Ammon's horn (tissue), 1 donor: ENCODE measurements at places on chromosomes 12 and 14.

DNA sequence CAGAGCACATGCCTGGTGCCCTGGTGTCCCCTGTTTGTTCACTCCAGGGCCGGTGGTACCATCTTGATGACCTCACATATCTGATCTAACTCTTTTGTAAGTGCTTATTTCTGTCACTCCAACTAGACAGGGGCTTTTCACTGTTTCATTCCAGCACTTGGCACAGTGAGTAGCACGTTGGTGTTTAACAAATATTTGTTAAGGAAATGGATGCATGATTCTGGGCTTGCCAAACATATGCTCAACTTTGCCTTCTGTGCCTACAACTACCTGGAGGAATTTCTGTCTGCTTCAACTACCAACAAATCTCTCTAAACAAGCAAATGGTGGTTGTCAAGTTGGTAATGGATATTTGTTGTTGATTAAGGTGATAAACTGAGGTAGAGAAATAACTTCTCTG is 31.6 kb downstream of the PDE6H start:
- no peak for DNase-seq

- DNase-seq = no peak
These were observed 113.1 kb downstream of the TTC6 start for GRCh38 chr14:37708481-37708880.

DNA sequence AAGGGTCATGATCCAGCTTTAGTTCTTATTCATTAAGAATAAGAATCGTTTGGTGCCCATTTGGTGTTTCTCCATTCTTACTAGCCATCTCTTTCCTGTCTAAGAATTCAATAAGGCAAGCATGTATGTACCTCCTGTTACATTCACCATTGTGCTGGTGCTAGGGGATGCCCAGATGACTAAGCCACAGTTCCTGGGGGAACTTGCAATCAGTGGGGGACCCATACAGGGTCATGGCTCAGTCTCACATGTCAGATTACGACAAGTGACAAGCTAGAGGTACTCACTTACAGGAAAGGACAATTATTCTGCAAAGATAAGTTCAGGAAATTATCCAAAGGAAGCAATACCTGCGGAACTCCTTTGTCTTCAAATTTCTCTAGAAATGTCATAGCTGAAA is 125.4 kb downstream of the STXBP6 start:
- no peak for DNase-seq

DNA sequence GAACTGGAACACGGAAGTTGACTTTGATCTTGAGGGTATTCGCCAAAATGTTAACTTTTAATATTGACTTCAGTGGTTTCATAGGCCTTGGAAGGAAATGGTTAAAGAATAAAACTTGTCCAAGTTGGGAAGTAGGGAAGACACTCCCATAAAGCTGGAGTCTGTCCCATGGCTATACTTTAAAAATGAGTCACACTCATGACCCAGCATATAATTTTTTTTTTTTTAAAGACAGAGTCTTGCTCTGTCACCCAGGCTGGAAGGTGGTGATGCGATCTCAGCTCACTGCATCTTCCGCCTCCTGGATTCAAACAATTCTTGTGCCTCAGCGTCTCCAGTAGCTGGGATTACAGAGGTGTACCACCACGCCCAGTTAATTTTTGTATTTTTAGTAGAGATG is 19.6 kb downstream of the TMPRSS12 start:
- no peak for DNase-seq

DNA sequence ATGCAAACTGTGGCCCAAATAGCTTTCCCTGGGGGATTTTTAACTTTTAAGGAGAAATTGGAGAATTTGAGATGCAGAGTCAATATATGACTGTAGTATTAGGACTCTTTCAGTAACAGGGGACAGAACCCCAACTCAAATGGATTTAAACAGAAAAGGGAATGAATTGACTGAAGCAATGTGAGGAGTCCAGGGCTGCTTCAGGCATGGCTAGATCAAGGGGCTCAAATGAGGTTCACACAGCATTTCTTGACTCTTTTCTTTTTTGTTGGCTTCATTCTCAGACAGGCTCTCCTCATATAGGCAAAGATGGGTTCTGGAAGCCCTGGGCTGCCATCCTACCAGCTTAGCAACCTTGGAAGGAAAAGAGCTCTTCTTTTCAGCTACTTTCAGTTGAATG is 13.6 kb downstream of the HNF1A start:
- DNase-seq = no peak

GRCh38 chr14:90049390-90049789 is 12.4 kb upstream of the KCNK13 start:
- no peak for DNase-seq
